Mucosa of gallbladder (tissue), 1 donor: ENCODE measurements at places on chromosomes 2 and 18.
A peak's percentile ranks its signal among the peaks of the same experiment; 100 is the strongest.

- DNase-seq = no peak
Measured at GRCh38 chr2:26521913-26522180, 43.9 kb upstream of the OTOF start.

- no peak for DNase-seq
Measured at GRCh38 chr2:53021292-53021691, 746.3 kb upstream of the CHAC2 start.

DNA sequence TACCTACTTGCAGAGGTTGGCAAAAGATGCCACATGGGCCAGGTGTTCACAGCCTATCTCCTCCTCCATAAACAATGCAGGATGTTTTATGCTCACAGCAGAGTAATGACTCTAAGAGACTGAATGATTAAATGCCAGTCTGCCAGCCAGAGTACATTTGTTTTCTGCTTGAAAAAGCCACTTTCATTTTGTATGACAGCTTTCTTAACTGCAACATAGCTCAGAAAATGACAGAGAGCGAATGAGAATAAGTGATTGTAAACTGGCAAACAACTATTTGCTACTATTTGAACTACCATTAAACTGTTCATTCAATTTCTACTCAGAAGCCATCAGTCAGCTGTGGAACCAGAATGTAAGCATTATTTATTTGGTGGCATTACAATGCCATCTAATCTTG, 50.6 kb upstream of the DCC start:
- DNase-seq = no peak

DNA sequence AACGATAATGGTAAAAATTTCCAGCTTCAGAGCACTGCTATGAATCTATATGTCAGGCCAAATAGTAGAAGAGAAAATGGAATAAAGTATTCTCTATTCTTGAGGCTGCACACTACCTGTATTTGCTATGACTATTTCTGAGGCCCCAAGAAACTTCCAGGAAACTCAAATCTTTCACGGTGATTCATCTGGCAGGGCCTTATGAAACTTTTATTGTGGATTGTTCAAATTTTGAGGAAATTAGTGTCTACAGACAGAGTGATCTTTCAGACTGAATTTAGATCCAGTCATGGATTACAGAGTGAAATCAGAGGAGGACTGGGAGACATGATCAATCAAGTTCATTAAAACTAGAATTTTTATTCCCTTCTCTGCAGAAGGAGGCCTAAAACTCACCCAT, 4.1 kb upstream of the VSNL1 start:
- no peak for DNase-seq

DNA sequence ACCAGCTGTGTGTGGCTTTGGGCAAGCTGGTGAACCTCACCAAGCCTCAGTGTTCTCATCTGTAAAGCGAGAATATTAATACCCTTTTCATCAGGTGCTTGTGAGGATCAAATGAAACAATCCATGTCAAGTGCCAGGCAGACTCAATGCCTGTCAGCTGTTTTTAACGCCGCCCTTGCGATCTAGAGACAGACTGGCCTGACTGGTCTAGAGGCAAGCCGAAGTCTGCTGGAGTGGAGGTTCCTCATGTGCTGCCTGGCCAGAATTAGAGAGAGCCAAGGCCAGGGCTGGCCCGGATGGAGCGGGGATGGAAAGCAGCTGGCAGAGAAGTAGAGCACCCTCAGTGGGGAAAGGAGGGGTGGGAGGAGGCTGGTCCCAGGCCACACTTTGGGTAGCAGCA, 74.5 kb upstream of the B3GNT7 start:
- DNase-seq = peak; percentile 46

DNA sequence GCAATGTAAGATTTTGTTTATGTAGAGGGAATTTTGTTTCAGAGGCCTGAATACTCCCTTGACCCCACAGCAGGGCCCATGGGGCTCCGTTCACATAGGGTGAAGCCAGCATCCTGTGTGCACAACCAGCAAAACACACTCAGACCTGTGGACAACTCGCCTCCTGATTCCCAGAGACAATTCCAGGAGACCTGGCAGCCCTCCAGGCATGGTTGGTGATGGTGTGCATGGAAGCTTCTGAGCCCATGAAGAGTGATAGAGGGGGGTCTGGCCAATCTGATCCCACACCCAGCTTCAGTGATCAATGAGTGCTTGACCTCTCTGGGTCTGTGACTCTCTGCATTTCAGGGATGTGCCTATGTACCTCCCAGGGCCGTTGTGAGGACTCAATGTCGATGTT, 91.0 kb upstream of the RAB6C start:
- no peak for DNase-seq

DNA sequence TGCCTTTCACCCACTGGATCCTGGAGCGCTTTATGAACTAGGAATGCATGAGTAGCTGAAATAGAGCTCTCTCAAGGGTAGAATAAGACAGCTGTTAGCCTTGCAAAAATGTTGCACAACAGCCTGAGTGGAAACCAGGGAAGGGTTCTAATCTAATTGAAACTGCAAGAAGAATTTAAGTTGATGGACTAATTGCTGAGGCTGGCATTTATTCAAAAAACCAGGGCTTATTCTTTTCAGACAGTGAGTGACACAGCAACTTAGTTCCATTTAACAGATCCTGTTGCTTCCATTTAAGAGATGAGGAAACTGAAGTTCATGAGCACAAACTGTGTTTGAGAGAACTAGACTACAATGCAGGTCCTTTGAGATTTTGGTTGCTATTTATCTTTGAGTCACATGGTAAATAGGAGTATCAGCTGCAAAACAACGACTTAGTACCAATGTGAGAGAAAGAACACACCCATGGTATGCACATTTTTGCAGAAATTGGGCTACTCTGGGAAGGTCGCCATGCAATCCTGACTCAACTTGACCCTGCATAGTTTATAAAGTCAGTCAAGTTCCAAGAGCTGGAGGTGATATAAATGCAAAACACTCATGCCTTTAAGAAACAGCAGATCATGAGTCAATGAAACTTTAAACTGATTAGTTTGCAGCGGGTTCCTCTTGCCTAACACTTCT, 76.4 kb upstream of the PARD3B start:
- DNase-seq = no peak

GRCh38 chr18:58603375-58604067, 25.4 kb downstream of the ALPK2 start:
- DNase-seq = no peak

- DNase-seq = no peak
Measured at GRCh38 chr2:196980001-196980400, 53.5 kb upstream of the PGAP1 start.

DNA sequence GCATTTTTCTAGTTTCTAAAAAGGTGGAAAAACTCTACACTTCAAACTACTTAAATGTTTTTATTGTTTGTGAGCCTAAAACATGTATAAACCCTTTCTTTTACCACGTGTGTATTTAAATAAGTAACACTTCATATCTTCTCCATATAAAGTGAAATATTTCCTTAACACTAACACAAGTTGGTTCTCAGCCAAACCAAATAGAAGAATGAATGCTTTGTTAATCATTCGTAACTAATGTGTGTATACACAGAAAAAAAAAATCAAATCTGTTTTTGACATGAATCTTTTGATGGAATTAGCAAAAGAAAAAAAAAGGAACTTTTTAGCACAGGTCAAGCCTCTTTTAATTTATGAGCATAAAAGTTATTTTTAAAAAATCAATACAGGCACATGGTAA, 89.3 kb downstream of the EHBP1 start:
- no peak for DNase-seq

- no peak for DNase-seq
Measured at GRCh38 chr2:188388831-188389230, 97.2 kb downstream of the GULP1 start.

DNA sequence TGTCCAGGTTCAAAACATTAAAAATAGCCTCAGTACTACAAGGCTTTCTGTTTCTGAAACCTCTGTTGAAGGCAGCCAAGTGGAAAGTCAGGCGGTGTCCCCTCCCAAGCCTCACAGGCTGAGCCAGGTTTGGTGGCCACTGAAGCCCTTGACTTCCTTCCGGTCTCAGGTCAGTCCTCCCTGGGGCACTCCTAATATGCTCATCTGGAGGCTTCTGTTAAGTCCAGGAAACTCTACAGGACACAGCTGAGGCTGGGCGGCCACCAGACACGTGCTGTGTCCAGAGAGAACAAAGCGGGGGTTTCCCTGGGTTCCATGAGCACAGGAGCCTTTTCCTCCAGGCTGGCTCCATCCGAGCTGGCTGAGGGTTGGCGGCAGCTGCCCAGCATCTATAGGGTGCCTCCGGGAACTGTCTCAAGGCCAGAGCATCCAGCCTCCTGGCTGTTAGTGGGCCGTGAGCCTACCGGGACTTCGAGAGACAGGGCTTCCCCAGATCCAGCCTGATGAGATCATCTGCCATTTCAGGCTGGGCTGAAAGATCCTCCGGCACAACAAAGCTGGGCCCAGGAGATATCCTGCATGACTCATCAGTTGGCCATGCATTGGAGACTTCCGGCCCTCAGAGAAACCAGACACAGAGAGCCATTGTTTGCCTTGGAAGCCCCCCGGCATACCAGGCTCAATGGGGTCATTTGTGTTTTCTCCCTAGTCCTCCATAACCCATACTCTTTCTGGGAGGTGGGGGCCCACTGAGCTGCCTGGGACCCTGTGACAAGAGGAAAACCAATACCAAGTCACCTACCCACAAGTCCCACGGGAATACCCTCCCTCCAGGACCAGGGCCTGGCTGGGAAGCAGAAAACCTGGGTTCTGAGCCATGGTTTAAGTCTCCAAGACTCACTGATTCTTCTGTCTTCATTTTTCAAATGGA, 71.7 kb downstream of the HS1BP3 start:
- peak; percentile 79 for DNase-seq

- peak; percentile 75 for DNase-seq
Measured at GRCh38 chr2:1769703-1770422, 25.5 kb upstream of the PXDN start.

- no peak for DNase-seq
Measured at GRCh38 chr2:2503864-2504418, 172.9 kb upstream of the MYT1L start.

DNA sequence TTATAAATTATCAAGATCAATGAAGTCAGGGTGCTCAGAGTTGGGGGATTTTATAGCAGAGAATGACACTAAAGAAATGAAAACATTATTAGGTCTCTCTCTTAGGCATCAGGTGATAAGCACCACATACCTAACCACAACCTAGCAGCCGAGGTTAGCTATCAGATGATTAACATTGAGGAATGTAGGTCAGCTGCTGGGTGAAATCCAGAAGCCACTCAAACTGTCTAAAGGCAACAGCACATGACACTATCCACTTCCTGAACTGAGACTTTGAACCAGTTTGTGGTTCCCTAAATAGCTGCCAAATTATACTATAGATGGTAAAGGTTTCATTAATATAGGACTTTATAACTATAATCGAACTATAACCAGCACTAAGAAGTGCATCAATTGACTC, 4.7 kb downstream of the EPG5 start:
- peak; percentile 55 for DNase-seq

DNA sequence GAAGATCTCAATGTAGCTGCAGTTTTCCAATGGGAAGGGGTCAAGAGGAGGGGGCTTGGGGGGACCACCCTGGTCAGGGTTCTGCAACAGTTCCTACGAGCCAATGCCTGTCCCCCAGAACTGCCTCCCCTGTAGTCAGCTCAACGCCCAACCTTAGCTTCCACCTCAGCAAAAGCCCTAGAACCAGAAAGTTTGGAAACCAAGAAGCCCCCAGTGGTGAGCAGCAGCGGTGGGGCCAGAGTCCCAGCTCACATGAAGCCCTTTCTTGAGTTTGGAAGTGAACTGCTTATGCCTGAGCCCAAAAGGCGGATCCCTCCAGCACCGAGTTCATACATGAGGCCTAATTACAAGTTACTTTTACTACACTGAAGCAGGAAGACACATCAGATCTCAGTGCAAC, 162.4 kb downstream of the HDAC4 start:
- no peak for DNase-seq

GRCh38 chr2:64525317-64525613, 1.1 kb downstream of the AFTPH start:
- DNase-seq = no peak

DNA sequence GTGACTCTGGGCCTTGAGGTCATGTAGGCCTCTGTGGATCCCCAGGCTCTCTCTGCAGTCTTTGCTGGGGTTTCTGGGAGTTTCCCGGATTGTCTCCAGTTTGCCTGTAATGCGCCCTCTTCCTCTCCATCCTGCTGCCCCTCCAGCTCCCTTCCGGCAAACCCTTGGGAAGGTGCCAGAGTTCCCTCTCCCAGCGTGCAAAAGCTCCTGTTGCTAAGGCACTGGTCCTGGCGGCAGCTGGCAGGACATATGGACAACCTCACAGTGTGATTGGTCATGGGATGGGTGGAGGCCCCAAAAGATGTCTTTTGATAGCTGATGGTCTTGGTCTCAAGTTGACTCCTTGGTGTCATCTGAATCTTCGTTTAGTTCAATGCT, 320.1 kb downstream of the CYP26B1 start:
- DNase-seq = no peak

GRCh38 chr2:11042841-11043240, 112.4 kb upstream of the SLC66A3 start:
- no peak for DNase-seq

GRCh38 chr2:132448331-132448730, 31.7 kb downstream of the GPR39 start:
- DNase-seq = no peak

GRCh38 chr2:161237392-161238264, 70.6 kb upstream of the PSMD14 start:
- DNase-seq = peak; percentile 58

GRCh38 chr2:232976176-232976575, 36.9 kb downstream of the NGEF start:
- no peak for DNase-seq
